ENCODE measurements at places on chromosomes 7 and 10.

DNA sequence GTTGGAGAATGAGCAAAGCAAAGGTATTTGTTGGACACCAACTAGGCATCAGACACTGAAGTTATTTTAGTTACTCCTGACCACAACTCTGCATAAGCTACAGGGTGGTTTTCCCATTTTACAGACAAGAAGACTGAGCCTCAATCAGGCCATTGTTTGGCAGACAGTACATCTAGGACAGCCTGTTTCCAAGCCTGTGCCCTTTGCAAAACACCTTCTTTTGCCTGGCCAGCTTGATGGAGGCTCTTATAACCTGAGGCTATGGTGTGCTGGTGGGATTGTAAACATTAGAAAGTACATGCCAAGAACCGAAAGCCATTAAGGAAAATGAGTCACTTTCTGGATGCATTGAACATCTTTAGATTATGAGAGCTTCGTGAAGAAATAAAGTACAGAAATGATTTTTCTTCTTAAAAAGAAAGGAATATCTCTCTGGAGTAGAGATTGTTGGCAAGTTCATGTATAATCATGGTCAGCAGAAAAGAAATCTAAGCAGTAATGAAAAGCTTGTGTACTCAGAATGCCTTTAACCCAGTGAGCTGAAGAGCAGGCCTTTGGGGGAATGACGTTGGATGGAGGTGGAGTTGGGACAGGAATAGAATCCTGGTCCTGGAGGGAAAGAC, 140.6 kb downstream of the KIAA1217 start:
- DNase-seq: no peak

- no peak for DNase-seq
Observed at GRCh38 chr10:15349112-15349511, 22.0 kb downstream of the FAM171A1 start.

- no peak for DNase-seq
Observed at GRCh38 chr7:133941496-133941895, 185.6 kb upstream of the LRGUK start.

DNA sequence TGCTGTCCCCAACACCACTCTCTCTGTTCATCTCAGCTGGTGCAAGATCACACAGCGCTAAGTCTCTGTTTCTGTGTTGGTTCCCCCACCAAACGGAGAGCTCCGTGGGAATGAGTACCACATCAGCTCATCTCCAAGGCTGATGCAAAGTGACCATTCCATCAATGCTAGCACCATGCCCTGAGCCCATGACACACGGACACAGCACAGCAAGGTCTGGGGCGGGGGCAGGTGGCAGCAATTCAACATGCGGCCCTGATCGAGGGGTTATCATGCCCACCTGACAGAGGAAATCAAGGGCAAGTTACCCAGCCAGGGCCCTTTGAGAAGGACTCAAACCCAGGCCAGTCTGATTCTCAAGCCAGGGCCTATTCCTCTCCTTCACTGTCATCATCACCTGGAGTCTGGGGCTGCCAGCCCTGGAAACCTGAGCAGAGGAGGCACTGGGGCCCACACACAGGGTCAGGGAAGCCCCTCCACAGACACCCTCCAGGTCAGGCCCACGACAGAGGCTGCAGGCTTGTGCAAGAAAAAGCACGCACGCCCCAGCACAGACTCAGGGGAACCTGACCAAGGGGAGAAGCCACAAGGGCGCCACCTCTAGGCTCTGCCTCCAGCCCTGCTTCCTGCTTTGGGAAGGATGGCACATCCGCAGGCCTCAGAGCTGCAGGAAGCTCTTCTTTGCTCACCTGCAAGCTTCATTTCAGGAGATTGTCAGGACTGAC, 74.8 kb downstream of the GRID1 start:
- no peak for DNase-seq

DNA sequence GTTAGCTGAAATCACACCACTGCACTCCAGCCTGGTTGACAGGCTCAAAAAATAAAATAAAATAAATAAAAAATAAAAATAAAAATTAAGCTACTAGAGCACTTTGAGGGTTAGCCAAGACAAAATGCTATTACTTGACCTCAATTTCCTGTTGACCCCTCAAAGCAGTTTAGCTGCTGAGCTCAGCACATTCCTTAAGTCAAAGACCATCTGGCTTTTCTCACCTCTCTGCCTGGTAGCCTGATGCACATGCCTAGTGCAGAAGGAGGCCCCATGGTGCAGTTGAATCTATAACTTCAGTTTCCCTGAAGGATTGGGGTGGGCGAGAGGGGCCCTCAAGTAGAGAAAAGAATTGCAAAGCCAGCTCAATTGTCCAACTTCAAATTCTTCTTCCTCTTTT, 211.1 kb upstream of the GALNT17 start:
- no peak for DNase-seq

DNA sequence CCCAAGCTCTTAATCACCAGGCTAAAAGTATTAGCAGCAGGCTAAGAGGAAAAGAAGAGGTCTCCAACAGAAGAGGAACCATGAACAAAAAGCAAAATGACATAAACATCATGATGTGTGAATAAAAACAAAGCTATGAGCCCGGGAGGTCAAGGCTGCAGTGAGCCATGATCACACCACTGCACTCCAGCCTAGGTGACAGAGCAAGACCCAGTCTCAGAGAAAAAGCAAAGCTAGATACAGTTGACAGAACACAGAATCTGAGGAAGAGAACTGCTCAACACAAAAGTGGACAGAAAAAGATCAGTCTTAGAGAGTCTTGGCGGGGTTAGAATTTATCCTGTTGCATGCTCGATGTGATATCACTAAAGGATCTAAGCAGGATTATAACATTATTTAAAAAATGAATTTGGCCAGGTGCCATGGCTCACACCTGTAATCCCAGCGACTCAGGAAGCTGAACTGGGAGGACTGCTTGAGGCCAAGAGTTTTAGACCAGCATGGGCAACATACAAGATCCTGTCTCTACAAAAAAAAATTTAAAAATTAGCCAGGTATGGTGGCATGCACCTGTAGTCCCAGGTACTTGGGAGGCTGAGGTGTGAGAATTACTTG, 37.5 kb downstream of the NT5C2 start:
- no peak for DNase-seq

- no peak for DNase-seq
Observed at GRCh38 chr7:72405418-72405817, 6.7 kb downstream of the CALN1 start.

GRCh38 chr7:43584195-43584586, 1.3 kb downstream of the STK17A start:
- DNase-seq: no peak

GRCh38 chr7:130752424-130752823, 18.4 kb upstream of the KLF14 start:
- DNase-seq: no peak

DNA sequence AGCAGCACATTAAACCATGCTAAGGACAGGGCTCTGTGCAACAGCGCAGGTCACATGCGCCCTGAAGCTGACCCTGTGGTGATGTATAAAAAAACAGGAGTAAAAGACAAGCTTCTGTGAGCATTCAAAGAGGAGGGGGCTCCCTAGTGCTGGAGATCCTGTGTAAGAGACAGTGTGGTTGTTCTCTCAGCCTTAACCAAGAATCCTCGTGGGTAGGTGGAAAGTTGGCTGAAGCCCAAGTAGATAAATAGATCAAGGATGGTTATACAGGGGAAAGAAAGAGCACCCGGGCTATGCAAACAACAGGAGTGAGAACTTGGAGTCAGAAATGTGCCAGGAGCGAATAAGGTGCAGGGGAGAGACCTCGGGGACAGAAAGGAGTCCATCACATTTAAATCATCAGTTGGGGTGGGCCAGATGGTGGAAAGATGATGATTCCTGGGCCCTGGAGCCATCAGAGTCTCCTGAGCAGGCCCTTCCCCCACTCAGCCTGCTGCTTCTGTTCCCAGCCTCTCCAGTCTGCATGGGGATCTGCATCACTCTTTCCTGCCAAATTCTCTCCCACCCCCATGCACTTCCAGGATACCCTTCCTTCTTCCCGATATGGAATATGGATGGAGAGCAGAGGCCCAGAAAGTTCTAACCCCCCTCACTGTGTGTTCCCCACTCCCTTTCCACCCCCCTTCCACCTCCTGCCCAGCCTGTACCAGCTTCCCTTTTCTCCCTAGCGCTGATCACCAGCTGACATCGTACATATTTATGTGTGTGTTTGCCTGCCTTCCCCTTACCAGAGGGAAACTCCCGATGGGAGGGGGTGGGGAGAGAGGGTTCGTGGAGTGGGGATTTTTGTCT, 78.1 kb upstream of the PRR15 start:
- DNase-seq: no peak

Data from cerebellar nuclear complex (tissue), 1 donor.